ENCODE measurements at places on chromosomes 4 and X.

DNA sequence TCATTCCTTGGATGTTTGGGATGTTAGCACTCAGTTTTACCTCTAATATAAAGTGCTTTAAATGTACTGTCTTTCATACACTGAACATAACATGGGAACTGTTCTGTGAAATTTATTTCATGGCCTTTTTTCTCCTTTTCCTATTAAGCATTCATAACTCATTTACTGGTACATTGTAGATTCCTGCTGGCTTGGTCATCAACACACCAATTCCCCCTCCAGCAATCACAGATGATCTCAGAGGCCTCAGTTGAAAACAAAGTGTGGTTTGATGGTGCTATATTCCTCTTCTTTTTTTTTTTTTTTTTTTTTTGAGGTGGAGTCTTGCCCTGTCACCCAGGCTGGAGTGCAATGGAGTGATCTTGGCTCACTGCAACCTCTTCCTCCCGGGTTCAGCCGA, 61.9 kb upstream of the FAM47B start:
- no peak for DNase-seq

DNA sequence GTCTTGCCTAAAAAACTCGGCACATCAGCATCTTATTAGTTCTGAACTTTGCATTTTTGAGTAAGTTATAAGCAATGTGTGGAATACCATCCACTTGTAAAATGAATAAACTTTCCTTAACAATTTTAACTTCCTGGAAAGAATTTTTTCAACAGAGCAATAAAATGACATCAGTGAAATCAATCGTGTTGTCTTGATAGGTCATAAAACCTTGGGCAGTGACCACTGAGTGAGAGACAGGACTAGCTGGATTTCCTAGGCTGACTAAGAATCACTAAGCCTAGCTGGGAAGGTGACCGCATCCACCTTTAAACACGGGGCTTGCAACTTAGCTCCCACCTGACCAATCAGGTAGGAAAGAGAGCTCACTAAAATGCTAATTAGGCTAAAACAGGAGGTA, 403.0 kb upstream of the CNKSR2 start:
- DNase-seq, result no peak

DNA sequence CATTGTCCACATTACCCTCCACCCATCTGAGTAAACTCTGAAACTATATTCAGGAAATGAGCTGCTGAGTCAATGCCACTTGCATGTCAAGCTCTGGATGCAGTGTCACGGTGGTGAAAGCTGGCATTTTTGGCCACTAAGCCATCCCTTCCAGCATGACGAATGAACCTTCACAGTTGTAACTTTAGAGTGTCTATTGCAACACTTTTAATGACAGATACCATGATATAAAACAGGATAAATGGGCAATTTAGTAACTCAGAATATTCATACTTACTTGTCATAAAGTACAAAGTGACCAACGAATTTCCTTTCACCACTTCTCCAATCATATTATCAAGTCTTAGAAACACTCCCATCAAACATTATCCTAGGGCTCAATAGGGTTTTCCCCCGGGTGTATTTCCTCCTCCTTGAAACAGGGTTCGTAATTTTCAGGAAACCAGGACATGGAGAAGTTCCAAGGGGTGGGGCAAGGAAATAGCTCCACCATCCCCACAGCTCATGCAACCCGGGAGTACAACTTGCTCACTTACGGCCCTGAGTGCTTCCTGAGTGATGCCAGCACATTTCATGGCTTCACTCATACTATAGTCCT, 73.1 kb downstream of the MTHFD2L start:
- DNase-seq, result no peak

DNA sequence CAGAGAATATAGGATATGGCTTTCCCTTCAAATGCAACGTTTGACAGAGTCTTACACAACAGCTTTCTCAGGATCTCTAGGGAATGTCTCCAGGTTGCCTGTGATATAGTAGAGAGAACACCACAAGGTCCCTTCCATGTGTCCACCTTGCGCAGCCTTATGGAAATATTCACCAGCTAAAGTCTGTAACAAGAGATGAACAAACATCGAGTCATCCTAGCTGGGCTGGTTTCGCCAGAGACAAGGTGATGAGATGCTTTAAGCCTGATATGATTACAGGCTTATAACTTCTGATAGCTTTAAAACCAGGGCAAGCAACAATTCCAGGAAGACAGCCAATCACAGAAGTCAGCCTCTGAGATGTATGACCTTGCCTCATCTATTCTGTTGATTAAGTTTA, 83.8 kb downstream of the SEL1L3 start:
- DNase-seq, result no peak

DNA sequence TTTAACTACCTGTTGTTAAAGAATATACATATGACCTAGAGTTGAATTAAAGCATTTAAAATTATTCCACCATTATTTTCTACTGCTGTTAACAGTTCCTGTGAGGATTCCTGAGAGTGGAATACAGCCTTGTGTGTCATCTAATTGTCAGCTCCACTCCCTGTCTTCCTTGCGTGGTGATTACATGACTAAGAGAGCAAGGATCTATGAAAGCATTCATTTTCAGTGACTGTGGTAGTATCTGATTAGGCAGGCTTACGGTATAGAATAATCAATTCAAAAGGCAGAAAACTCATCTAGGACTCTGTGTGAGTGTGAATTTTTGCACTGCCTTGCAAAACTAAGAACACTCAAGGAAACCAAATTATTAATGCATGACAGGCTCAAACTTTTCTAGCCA, 577.8 kb downstream of the SH3BGRL start:
- DNase-seq, result no peak

DNA sequence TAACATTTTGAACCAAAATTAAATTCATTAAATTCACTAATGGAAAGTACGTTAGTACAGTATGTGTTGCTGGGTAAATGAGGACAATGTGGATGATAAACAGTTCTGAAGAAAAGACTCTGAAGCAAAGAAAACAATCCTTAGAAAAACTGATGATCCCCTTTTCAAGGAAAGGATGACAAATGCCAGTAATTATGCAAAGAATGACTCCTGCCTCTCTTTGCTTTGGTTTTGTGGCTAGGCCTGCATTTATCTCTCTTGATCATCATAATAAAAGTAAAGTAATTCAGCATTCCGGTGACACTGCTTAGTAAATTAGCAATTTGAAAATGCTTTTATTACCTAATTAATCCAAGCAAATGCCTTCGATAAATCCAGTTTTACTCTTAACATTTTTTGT, 652.2 kb upstream of the DIPK2B start:
- DNase-seq, result no peak

- no peak for DNase-seq
Measured at GRCh38 chr4:108172231-108172752, 3.6 kb upstream of the LEF1 start.

- DNase-seq, result no peak
Measured at GRCh38 chr4:140326395-140326993, 47.0 kb upstream of the SCOC start.

DNA sequence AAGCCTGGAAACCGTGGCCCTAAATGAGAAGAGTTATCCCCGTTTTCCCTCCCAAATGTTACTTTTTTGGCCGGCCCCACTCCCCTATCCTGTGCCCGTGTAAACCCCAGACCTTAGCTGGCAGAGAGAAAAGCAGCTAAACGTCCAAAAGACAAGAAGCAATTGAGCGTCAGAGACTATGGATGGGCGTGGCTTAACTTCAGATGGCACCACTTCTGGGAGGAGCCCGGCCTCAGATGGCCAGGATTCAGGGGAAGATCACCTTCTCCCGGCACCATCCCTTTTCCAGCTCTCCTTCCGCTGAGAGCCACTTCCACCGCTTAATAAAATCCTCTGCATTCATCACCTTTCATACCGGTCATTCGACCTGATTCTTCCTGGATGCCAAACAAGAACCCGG, 350.1 kb upstream of the PCDH7 start:
- DNase-seq, result no peak

- DNase-seq, result no peak
Measured at GRCh38 chr4:189834616-189835015, 106.1 kb upstream of the FRG1 start.

DNA sequence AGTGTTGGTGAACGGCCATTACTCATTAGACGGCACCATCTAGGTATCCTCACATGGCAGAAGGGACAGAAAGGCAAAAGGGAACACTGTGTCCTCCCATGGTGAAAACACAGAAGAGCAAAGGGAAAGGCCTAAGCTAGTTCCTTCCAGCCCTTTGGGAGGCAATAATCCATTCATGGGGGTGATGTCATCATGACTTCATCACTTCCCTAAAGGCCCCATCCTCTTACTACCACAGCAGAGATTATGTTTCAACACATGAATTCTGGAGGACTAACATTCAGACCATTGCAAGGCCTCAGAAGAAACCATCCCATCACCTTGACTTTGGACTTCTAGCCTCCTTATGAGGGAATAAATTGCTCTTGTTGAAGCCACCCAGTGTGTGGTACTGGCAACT, 238.2 kb downstream of the MGST2 start:
- DNase-seq, result no peak

DNA sequence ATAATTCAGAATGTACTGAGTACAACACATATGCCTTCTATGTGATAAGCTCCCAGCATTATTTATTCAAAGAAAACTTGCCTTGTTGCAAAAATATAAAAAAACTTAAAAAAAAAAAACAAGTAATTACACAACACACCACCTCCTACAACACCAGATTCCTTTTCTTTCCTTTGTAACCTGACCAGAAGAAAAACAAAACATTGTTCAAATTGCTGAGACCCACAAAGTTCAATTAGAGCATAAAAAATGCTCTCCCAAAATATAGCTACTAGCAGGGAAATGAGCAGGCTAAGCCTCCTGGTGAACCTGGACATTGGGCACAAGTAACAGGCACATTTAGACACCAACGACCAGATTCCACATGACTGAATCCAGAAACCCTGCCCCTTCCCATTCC, 38.3 kb downstream of the MECP2 start:
- DNase-seq, result no peak

DNA sequence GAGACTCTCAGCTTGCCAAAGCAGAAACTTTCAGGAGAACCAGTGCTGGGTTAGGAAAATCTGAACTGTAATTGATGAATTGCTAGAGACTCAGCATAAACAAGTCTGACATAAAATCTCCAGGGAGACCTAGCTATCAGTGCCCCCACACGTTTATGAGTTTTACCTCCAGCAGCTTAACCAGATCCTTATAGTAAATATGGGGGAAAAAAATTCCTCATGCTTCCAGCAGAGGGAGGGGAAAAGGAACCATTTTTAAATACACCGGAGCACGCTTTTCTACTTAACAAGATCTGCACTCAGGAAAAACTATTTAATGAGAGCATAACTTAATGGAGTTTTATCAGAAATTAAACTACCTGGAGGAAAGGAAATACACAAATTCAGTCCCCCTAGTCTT, 1040.7 kb upstream of the INTU start:
- no peak for DNase-seq

GRCh38 chr4:141028024-141028529, 105.2 kb downstream of the RNF150 start:
- DNase-seq, result no peak

- DNase-seq, result no peak
Measured at GRCh38 chr4:101886826-101887225, 96.3 kb downstream of the BANK1 start.

DNA sequence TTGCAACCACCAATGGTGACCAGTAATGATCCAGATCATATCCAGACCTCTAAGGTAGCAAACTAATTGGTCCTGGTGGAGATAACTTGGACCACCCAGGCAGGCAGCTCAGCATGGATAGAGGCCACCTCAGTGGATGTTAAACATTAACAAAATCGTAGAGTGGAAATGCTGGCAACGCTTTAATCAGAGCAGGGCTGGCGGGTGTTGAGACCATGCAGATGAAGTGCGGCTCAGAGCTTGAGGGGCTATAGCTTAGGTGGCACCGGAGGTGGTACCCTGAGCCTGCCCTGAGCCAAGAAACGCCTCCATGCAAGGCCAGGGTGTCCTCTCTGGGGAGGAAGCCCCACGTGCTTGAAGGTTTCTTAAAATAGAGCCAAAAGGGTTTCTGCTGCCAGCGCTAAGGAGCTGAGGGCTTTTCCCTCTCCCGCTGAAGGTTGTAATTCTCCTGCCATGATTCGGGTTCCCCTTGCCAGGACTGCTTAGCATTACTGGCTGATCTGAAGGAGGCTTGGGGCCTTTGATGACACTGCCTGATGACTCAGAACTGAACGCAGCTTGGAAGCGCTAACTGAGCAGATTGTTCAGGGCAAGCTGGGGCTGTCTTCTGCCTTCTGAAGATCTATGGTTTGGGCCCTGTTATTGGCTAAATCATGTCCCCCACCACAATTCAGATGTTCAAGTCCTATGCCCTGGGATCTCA, 177.8 kb upstream of the ATP6AP2 start:
- no peak for DNase-seq

DNA sequence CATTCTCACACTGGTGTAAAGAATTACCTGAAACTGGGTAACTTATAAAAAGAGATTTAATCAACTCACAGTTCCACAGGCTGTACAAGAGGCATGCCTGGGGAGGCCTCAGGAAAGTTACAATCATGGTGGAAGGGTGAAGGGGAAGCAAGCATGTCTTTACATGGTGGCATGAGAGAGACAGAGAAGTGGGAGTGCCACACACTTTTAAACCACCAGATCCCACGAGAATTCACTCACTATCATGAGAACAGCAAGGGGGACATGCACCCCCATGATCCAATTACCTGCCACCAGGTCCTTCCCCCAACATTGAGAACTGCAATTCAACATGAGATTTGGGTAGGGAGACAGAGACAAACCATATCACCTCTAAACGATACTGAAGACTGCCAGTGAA, 23.0 kb downstream of the EPGN start:
- DNase-seq, result no peak

DNA sequence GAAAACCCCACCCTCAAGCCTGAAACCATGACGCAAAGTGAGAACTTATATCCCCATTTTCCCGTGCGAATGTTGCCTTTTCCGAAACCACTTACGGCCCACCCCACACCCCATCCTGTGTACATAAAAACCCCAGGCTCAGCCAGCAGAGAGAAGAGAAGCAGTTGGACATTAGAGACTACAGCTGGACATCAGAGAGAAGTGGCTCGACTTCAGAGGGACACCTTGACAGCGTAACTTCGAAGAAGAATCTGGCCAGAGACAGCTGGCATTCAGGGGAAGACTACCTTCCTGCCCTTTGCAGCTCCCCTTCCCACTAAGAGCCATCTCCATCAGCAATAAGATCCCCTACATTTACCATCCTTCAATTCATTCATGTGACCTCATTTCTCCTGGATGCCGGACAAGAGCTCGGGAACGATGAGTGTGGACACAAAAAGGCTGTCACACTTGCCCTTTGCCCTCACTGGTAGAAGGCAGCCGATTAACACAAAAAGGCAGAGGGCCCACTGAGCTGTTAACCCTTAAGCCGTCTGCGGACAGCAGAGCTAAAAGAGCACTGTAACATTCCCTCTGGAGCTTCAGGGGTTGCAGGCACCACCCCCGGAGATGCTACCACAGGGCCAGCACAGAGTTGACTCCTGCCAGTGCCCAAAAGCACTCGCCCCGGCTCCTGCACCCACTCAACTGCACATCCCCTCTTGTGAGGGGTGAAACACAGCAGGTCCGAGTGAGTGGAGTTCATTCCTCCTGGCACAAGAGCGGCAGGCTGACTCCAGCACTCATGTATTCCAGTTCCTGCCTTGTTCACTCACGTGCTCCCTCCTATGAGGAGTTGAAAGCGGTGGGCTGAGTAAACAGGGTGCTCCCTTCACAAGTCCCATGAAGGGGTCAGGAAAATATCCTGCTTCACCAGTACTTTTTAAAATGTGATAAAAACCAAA, 7.5 kb downstream of the CHM start:
- no peak for DNase-seq

- no peak for DNase-seq
Measured at GRCh38 chrX:123493857-123494256, 239.0 kb downstream of the THOC2 start.

- no peak for DNase-seq
Measured at GRCh38 chr4:2768921-2769336, 12.8 kb upstream of the TNIP2 start.

Data from stimulated activated CD8-positive, alpha-beta memory T cell treated with anti-CD3 and anti-CD28 coated beads, Interleukin-7, amount 100 ng/mL, for 24 hours (primary cell).